ENCODE measurements at places on chromosomes 13 and 19.

DNA sequence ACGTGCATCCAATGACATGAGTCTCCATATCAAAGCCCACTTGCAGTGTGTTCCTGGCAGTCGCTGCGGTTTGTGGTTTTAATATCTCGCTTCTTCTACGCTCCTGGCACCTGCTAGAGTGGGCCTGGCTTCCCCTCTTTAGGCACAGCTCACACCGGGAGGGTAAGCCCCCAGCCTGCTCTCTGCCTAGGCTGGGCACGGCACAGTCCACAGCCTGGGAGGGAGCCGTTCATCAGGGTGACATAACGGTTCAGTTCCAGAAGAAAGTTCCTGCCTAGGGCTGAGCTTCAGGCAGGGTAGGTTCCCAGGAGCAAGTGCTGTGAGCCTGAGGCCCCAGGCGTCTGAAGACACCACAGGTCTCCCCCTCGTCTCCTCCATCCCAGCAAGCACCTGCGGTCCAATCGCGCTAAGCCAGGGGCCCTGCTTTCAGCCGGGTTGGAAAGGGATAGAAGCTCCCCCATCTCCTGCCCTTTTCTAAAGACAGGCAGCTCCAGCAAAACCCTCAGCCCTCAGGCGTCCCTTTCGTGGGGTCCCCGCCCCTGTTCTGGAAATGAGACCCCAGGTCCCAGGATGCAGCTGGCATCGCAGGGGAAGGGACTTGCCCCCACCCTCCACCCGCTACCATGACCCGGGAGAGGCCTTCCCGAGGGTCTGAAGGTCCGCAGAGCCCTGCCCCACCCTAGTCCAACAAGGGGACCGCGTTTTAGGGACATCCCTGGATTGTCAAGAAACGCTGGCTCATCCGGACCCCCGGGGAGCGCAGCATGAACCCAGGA lies 121.6 kb upstream of the ZNF507 start:
- peak; percentile 24 for DNase-seq

DNA sequence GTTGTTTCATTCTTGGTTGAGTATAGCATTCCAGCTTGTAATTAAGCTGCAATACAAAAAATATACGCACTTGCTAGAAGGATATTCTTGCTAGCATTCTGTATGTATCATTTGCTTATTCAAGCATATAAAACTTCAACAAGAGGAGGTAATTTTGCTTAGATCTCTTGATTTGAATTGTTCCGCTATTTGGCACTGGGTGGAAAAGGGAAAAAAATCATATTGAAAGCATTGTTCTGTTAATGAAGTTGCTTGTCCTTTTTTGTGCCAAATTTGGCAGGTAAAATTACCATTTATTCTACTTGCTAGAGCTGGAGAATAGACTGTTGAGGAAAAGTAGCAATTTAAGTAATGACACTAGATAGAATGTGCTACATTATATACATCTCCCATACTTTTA lies 190.2 kb downstream of the GGACT start:
- DNase-seq, result no peak

DNA sequence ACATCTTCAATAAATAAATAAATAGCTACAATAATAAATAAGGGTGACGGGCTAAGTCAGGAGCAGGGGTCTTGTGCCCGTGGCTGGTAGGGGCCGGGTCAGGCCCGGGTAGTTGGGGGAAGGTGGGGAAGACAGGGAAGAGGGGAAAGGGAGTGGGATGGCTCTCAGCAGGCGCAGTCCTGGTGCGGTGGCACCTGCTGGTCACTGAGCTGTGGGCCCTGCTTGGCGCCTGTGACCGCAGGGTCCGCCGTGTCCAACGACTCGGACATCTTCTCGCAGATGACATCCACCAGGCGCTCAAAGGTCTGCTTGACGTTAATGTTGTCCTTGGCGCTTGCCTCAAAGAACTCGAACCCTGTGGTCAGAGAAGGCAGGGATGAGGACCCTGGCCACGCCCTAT lies 4.3 kb downstream of the MPV17L2 start:
- DNase-seq, result no peak

DNA sequence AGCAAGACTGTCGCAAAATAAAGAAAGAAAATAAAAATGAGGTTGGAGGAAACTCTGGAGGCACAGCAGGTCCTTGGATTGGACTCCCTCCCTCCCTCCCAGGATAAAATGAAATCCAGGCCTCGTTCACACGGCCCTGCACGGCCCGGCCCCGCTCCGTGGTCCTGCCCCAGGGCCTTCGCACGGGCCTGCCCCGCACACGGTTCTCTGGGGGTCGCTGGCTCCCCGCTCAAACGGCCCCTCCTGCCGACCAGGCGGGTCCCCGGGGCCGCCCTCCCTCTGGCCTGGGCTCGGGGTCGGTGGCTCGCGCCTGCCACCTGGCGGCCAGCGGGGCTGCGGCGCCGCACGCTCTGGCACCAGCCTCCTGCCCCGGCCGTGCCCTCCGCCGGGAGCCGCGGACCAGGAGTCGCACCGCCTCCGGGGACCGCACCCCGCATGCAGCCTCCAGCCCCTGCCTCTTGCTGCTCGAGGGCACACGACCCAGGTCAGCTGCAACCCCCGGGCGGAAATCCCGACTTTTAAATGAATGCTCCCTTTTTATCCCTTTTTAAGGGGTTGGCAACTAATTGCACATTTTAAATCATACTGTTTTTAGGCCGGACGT lies 1.5 kb upstream of the WDR18 start:
- DNase-seq, result no peak

DNA sequence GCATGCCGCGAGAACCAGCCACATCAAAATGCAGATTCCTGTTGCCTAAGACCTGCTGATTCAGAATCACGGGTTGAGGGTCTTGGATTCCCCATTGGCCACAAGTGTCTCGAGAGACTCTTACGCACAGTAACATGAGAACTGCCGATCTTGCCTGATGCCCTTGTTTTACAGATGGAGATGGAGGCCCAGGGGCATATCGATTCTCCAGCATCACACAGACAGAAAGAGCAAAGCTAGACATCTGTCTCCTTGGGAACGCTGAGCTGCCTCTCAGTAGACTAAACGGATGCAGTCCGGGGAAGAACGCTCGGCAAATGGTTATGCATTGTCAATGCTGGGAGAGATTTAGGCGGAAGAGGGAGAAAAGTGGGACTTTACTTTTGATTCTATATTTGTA lies 5.4 kb downstream of the NLRP12 start:
- DNase-seq, result no peak

DNA sequence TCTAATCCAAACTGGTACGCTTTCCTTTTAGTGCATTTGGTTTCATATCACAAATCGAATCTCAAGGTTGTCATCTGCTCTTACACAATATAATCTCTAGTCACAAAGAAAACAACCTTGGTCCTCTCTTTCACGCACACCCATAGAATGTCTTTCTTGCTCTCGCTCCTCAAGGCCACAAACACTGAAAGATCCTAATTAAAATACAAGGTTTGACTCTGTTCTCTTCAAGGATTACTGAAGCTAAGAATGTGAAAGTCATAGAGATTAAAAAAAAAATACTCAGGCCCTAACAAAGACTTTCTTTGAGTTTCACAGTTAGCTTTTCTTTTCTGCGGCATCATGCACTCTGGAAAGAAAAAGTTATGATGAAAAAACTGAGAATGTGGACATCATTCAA lies 891.5 kb downstream of the EFNB2 start:
- no peak for DNase-seq

DNA sequence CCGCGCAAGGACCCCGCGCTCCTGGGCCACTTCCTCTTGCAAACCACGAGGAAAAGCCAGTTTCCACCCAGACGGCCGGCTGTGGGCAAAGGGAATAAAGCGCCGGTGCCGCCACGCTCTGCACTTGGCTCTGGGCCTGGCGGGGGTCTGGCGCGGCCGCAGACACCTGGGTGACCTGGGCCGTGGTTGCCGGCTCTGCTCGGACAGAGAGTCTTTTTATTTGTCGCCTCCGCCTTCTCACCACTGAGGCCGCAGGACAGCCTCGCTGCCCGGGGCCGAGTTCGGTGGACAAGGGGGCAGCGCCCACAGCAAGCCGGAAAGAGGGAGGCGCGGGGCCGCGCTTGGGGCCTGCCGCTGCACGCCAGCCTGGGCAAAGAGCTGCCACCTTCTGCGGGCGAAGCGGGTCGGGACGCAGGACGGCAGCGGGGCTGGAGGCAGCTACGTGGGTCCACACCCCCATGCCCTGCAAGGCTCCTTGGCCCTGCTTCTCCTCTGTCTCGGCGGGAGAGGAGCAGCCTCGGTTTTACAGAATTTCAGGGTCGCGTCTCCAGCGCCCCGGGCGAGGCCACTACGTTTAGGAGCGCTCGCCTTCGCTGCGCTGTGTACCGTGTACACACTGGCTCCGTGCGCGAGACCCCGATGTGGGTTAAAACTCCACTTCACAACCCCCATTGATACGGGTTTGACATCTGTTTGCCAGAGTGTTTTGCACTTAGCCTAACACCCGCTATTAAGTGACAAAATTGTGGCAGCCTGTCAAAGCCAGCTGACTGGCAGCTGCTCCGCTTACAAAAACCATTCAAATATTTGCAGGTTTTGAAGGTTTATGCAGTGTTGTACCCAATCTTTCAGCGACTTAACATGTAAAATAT lies 13.0 kb upstream of the SOX1 start:
- DNase-seq, result no peak

DNA sequence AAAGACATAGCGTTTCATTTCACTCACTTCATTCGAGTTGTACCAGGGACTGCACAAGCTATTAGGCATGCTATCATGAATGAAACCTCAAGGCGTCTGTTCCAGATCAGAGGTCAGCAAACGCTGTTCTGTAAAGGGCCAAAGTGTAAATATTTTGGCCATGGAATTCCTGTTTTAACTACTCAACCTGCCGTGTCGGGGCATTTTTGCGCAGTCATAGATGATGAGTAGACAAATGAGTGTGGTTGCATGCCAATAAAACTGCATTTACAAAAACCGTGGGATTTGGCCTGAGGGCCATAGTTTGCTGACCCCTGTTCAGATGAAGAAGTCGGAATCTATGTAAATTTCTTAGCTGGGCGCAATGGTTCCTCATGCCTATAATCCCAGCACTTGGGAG lies 6.5 kb downstream of the INSR start:
- DNase-seq, result no peak

DNA sequence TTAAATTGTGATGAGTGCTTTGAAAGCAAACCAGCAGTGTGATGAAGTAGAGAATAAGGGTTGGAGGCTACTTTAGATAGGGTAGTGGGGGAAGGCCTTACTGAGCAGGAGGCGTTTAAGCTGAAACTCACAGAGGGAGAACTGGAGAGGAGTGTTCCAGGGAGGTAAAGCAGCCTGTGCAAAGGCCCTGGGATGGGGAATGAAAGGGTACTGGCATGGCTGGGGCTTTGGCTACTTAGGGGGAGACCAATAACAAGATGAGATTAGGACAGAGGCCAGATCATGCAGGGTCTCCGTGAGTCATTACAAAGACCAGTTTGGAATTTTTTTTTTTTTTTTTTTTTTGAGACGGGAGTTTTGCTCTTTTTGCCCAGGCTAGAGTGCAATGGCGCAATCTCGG lies 1.1 kb downstream of the PPP5C start:
- no peak for DNase-seq

DNA sequence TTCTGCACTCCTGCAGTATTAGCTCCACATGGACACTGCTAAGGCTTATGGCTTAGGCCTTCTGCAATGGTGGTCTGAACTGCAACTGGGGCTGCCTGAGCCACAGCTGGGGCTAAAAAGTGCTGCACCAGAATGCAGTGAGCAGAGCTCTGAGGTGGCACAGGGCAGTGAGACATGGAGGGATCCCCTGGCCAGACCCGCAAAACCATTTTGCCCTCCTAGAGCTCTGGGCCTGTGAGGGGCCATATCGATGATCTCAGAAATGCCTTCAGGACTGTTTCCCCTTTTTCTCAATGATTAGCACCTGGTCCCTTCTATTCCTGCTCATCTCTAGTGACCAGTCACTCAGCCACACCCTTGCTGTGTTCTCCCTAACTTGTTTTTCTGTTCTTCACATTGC lies 397.7 kb downstream of the UQCRFS1 start:
- no peak for DNase-seq

- DNase-seq, result no peak
These were observed 14.9 kb upstream of the HNRNPM start for GRCh38 chr19:8429826-8430225.

GRCh38 chr13:29676535-29676934 lies 81.0 kb upstream of the SLC7A1 start:
- no peak for DNase-seq

- DNase-seq, result peak; percentile 67
These were observed 744.1 kb downstream of the UQCRFS1 start for GRCh38 chr19:28468701-28469459.

DNA sequence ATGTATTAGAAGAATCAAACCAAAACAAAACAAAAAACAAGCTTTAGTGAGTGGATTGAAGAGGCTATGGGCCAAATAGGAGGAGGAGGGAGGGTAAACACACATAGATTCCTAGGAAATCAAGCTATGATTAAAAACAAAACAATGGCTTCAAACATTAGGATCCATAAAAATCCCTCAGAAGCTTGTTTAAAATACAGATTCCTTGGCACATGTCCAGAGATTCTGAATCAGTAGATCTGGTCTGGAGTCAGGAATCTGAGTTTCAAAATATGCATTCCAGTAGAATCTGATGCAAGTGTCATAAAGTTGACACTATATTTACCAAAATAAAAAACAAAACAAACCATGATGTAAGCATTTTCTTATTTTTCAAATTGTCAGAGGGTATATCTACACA lies 692.8 kb upstream of the SGCG start:
- no peak for DNase-seq

DNA sequence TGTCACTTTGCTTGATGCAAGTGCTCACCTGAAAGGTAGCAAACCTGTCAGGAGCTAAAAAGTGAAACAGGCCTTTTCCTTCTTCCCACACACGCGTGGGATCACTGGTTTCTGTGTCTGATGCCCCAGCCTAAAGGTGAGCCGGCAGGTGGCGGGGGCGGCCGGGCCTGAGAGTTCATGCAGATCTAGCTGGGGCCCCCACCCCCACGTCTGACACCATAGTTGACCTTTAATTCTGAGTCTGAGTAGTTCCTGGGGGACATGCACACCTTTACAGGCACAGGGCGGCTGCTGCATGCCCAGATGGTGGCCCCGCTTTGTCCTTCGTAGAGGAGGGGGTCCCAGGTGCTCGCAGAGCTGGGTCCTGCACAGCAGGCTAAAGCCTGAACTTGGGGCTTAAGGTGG lies 345.3 kb downstream of the TEX29 start:
- no peak for DNase-seq

- DNase-seq, result no peak
These were observed 4.1 kb downstream of the ZNF536 start for GRCh38 chr19:30376272-30376671.

All from SW480 (cell line).